ENCODE measurements at places on chromosomes 3 and 15.

DNA sequence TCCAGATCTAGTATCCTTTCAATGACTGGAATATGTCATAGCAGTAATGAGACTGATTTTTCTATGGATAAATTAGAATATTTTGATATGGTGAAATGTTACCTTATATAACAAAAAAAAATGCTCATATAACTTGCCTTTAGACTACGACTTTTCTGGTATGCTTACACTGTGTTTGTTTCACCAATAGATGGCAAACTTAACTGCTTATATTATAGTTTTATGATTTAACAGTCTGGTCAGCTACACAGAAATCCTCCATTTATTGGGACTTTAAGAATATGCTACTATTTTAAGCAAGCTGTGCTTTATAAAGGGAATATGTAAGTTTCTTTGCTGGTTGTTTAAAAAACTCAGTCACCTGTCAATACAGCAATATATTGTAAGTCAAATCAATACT is 205.6 kb downstream of the VGLL3 start:
- DNase-seq, result no peak

DNA sequence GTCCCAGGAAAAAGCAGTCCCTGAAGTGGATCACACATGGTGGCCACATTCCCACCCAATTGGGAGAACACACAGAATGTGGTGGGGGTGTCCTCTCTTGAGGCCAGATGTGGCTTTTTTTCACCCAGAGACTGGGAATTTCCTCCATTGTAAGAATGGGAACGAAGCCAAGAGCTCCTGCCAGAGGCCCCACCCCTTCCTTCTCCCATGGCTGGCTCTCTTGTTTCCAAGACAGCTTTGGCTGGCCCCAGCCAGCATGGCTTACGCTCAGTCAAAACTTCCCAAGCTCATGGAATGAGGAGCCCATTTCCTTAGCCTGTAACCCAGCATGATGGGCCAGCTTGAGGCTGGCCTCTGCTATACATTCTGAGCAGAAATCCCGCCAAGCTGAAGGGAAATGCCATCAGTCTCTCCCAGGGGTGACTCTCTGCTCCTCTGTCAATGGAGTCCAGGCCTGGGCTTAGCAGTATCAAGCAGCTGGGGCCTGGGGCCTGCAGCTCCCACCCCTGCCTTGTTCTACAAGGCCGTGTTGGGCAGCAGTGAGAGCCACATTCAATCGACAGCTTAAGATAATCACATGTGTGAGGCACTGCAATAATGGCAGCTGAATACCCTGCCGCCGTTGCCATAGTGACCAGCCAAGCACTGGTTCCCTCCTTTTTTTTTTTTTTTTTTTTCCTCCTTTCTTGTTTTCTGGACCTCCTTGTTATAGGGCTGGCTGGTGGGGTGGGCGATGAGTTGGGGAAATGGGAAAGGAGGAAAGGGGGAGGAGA is 142.4 kb downstream of the EPHB1 start:
- DNase-seq, result no peak

GRCh38 chr3:65927576-65927975 is 111.1 kb downstream of the MAGI1 start:
- DNase-seq, result no peak

DNA sequence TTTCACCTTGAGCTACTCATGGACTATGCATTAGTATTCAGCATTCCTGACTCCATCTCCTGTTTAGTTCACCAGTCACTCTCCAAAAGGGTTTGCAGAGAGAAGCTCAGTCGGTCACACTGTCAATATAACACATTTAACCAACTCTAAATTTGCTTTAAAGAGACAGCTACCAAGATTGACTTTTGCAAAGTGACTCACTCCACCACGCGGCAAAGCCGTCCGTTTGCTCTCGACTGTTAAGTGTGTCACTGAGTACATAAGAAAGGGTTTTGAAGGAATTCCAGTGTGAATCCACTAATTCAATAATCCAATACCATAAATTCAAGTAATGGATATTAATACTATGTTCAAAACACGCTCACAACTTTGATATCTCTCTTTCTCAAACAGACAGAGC is 1006.7 kb upstream of the NR2F2 start:
- no peak for DNase-seq

- no peak for DNase-seq
Measured at GRCh38 chr3:68773401-68773800, 158.9 kb downstream of the TAFA4 start.

DNA sequence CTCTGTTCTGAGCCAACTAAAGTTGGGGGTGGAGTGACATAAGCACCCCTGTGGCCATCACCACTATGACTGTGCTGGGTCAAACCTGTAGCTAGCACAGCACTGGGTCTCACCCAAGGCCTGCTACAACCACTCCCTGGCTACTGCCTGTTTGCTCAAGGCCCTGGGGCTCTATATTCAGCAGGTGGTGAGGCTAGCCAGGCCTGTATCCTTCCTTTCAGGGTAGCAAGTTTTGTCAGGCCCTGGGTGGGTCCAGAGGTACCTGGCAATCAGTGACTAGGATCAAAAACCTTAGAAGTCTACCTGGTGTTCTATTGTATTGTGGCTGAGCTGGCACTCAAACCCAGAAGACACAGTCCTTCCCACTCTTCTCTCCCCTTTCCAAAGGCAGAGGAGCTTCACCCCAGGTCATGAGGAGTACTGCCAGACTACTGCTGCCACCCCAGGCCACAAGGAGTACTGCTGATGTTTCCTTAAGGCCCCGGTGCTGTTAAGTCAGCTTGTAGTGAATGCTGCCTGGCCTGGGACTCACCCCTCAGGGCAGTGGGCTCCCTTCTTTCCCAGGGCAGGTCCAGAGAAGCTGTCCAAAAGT is 170.8 kb downstream of the IGSF11 start:
- no peak for DNase-seq

DNA sequence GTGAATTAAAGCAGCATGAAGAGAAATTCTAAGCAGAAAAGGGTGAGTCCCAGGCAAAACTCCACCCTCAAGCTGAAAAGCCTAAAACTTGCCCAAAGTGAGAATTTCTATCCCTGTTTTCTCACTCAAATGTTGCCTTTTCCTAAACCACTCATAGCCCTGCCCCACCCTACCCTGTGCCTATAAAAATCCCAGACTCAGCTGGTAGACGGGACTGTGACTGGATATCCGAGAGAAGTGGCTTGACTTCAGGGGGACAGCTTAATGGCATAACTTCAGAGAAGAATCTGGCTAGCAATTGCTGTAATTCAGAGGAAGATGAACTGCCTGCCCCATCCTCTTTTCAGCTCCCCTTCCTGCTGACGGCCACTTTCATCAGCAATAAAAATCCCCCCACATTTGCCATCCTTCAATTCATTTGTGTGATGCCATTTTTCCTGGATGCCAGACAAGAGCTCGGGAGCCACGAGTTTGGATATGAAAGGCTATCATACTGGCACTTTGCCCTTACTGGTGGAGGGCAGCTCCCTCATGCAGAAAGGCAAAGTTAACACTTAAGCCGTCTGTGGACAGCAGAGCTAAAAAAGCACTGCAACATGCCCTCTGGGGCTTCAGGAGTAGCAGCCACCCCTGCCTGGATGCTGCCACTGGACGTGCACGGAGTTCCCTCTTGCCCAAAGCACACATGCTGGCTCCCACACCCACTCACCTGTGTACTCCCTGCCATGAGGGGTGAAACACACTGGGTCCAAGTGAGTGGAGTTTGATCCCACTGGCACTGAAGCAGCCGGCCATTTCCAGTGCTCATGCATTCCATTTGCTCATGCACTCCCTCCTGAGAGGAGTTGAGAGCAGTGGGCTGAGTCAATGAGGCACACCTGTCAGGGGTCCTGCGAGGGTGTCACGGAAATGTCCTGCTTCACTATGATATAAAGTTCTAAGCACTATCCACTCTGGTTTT is 670.6 kb downstream of the PLOD2 start:
- DNase-seq, result no peak

DNA sequence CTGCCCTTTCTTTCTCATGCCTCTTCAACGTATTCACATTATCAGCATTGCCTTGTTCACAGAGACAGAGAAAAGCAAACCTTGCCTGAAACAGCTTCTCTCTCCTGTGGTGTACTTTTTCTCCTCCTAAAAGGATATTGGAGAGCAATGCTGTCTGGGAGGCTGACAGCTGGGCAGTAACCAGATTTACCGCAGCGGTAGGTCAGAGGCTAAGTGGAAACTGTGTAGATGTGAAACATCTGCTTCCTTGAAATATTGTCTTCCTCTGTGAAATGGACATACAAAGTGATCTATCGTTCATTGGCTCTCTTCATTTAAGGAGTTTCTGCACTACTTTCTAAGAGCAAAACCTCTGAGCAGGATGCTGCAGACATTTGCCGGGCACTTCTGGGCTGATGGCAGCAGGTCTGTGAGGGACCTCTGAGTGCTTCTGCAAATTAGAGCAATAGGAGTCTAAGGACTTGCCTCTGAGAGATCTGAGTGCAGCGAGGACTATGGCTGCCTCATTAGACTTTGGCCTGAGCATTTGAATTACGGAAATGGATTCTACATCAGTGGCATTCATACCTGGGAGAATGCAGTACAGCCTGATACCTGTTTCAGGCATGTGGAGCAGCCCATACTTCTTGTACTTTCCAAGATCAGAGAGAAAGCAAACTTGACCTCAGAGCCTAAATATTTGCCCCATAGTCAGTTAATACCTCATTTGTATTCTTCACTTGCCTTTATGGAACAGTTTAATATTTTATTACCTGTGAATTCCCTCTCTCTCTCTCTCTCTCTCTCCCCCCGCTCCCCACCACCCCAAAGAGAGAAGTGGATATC is 260.5 kb upstream of the TPRG1 start:
- DNase-seq, result no peak

- DNase-seq, result peak; percentile 55
Measured at GRCh38 chr15:76200641-76201105, 110.6 kb downstream of the ETFA start.

DNA sequence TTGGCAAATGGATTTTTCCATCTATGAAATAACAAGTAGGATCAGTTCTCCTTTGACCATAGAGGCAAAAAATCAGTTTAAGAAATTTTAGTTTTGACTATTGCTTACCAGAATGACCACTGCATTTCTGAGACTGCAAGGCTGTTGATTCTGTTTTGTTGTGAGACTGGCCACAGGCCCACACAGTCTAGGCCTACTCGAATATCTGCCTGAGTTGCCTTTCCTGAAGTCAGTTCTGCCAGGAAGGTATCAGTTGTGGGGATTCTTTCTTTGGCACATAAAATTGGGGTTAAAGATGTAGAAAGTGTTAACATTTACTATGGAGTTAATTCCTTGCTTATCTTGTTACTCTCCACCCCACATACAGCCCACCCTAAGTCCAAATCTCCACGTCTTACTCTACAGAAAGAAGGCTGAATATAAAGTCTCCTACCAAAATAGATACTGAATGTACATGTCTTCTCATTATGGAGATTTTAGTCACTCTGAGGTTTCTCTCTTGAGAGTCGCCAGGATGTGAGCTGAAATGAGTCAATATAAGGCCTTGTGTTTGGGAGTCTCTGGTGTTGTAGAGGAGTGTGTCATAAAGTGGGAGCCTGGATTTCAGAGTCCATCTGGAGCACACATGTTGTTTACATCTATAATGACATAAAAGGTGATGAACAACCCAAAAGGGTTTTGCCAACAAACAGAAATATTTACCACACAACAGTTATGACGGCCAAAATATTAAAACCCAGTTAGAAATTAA is 45.0 kb upstream of the WWTR1 start:
- no peak for DNase-seq

- no peak for DNase-seq
Measured at GRCh38 chr3:153232851-153233271, 70.8 kb downstream of the RAP2B start.

- no peak for DNase-seq
Measured at GRCh38 chr3:16741890-16742289, 136.7 kb upstream of the DAZL start.

DNA sequence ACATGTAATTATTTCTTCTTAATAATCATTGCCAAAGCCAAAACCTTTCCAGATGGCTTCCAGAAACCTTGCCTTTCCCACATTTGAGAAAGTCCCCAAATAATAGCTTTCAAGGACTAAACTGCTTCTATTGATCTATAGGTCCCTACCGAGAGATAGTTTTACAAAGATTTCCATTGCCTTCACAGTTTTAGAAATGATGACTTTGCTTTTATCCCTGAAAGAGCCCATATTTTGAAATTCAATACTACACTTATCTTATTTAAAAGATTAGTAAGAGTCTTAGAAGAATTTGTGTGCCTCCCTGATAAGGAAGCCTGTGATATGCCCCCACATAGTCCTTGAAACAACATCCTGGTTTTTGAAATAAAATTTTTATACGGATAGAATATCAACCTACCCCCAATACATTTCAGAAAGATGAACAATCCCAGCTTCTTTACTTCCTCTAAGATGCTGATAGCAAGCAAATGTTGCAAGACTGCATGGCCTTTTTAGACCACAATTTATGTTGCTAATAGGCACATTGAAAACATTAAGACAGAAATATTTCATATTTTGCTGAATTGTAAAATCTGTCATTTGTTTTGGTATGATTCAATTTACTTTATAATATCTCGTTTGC is 146.3 kb downstream of the TMCO5A start:
- DNase-seq, result no peak

- no peak for DNase-seq
Measured at GRCh38 chr15:49855917-49856637, 235.2 kb downstream of the DTWD1 start.

DNA sequence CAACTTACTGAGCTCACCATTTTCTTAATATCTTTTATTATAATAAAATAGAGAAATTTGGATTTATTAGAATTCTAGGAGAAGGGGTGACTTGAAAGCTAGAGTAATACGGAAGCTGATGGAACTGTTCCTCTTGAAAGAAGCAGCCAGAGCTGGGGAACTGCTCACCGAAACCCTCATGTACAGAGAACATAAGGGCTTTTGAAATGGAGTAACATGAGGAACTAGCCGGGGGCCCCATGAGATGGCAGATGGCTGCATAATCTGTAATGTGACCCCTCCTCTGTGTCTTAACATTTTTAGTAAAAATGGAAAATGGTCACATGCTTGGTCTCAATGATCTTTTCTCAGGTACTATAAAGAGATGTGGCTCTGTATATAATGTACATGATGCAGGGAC is 15.7 kb upstream of the DYNC1LI1 start:
- DNase-seq, result no peak

- no peak for DNase-seq
Measured at GRCh38 chr3:85482213-85482490, 523.4 kb downstream of the CADM2 start.

DNA sequence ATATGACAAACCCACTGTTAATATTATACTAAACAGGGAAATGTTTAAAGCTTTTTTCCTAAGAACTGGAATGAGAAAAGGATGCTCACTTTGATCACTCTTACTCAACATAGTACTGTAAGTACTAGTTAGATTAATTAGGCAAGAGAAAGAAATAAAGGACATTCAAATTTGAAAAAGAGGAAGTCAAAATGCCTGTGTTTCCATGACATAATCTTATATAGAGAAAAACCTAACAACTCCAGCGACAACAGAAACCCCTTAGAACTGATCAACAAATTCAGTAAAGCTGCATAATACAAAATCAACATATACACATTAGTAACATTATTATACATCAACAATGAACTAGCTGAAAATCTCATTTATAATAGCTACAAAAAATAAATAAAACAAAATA is 200.6 kb upstream of the ROBO1 start:
- DNase-seq, result no peak
